ENCODE measurements at places on chromosomes 6 and 20.

DNA sequence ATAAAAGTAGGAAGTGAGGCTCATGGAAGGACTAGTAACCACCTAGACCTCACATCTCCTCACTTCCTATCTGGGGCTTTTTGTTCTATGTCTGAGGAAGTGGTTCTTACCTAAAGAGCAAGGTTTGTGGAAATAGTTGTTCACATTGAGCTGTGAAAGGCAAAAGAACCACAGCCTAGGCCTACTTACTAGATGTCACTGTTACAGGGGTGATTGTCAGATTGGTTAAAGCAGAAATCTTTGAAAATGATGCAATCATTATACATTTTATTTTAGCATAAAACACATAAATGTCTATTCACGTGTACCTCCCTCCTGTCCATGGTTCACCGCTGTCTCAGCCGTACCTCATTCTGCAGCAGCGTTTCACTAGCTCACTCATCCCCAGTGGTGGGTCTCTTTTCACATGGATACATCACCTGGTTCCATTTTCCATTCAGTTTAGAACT lies 268.8 kb downstream of the TMEM242 start:
- DNase-seq: no peak

DNA sequence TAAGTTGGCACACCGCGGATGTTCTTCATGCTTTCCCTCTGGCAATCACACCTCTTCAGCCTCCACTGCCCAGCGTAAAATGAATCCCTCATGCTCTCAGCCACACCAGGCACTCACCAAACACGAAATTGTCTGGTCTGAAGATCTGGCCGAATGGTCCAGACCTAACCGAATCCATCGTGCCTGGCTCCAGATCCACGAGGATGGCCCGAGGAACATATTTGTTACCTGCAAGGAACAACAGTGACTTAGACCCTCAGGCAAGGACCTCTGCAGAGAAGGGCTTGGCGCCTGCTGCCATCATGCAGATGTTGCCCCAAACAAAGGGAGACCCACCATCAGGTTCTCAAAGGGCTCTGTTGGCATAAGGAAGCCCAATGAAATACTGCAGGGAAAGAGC lies 1.4 kb downstream of the TUBB2B start:
- DNase-seq: no peak

GRCh38 chr6:157268835-157269234 lies 54.5 kb downstream of the TMEM242 start:
- no peak for DNase-seq

DNA sequence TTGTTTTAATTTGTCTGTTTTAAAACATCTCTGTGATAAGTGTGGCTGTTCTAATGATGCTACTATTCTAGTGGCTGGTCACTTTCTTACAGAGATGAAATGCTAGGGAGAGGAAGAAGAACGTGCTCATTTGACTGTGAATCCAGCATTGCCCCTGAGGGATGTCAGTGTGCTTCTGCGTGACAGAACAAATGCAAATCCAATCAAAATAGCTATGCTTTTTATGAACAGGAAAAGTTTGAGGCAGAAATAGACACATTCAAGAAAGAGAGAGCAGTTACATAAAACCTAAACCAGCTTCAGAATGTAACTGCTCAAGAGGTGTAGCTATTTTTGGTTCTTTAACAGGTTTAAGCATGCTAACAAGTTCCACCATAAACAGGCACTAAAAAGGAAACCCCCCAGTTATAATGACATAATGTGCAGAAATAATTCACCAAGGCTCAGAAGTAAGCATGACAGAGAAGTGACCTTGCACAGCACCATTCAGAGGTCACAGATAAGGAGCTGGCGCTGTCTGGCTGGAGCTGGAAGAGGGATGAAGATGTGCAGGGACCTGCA lies 385.3 kb downstream of the EPM2A start:
- DNase-seq: no peak

GRCh38 chr6:137001977-137002302 lies 42.8 kb downstream of the IL20RA start:
- no peak for DNase-seq

- no peak for DNase-seq
Observed at GRCh38 chr20:19269737-19270340, 57.4 kb downstream of the SLC24A3 start.

DNA sequence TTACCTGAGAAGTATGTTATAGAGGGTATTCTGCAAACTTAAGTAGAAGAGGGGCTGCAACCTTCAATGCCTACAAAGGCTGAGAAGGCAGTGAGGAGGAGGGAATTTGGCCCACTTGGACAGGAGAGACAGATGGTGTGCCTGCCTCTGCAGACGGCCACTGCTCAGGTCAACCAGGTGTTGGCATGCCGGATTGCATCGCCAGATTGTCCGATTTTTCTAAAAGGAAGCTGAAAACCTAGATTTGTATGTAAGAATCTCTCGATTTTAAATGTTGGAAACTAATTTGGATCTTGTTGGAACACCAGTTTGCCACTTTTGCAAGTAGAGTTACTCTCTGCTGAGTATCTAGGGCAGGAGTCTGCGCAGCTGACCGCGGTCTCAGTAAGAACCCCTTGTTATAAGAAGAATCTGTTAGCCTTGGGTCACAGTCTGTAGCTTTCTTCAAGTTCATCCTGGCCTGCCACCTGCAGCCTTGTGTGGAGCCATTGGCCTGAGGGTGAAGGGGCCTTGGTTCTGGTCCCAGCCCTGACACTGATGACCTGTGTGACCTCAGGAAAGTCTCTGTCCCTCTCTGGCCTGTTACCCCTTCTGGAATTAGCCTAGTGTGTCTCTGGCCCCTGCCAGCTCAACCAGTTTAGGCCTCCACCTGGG lies 54.4 kb downstream of the TGM2 start:
- no peak for DNase-seq

- no peak for DNase-seq
Observed at GRCh38 chr20:31833130-31833930, 12.1 kb downstream of the FOXS1 start.

DNA sequence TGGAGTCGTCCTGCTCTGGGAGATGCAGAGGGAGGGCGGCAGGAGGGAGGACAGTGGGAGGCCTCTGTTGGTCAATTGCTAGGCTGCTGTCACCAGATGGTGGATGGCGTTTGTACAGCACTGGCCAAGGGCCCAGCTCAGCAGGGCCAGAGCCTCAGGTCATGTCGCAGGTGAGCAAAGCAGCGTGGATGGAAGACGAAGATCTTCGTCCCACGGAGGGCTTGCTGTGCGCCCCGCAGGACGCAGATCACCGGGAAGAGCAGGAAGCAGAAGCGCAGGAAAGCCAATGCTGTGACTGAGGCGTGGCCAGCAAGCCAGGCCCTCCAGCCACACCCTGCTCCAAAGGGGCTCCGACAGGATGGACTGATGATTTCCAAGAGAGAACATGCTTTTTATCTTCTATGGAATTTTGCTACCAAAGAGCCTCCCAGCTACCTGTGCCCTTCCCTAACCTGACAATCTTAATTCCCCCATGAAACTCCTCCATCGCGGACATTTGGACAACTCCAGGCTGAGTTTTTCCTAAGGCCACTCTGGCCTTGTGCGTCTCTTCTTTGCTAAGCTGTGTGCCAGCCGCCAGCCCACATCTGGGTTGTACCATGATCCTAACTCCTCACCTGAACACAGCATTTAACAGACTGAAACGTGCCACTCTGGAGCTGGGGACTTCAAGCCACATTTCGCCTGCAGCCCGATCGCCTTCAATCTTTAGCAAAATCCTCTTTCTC lies 3.5 kb upstream of the SLCO4A1 start:
- no peak for DNase-seq

DNA sequence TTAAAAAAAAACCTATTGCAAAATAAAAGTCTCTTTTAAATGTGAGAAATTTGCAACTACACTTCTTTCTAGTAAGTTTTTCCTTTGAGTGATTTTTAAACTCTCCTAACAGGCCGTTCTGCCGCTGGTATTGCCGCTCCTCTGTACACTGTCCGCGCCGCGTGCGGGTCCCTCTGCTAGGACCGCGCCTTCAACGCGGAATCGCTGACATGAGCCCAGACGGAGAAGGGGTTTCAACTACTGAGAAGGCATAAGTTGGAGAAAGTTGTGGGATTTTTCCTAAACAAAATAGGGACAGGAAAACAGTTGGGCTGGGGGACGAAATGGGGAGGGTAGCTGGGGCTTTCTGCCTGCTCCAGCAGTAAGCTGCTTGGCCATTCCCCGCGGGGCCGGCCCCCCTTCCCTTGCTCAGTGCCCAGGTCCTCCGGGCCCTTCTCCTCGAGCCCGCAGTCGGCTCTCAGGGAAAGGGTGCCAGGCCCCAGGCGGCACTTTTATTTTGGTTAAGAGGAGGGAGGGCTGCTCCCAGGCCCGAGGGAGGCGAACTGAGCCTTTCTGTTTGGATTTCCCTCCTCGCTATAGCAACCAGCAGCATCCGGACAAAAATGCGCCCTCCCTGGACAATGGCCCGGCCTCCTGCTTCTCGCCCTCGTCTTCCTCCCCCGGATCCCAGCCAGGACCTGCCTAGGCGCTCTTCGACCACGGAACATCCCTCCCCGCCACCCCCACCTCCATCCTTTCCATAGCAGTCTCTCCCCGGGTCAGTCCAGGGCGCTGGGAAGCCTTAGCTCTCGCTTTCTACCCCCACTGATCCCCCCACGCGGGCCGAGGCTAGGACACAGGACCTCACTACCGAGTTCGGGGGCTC lies 6.8 kb upstream of the POU3F2 start:
- DNase-seq: no peak

DNA sequence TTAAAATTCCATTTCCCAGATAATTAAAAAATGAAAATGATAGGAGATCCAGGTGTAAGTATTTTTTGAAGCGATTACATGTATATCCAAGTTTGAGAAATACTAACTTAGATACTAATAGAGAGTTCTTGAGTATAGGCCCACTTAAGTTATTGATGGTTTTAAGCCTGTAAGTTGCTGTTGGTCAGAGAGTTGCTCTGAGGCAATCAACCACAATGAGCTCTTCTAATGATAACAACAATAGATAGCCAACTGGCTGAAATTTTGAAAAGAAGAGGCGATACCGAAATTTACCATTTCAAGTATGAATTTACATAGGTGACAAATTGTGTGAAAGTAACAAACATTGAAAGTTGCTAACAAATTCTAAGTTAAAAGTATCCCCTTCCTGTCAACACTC lies 209.5 kb downstream of the MANEA start:
- no peak for DNase-seq

- DNase-seq: no peak
Observed at GRCh38 chr6:164095056-164095455, 680.5 kb downstream of the QKI start.

DNA sequence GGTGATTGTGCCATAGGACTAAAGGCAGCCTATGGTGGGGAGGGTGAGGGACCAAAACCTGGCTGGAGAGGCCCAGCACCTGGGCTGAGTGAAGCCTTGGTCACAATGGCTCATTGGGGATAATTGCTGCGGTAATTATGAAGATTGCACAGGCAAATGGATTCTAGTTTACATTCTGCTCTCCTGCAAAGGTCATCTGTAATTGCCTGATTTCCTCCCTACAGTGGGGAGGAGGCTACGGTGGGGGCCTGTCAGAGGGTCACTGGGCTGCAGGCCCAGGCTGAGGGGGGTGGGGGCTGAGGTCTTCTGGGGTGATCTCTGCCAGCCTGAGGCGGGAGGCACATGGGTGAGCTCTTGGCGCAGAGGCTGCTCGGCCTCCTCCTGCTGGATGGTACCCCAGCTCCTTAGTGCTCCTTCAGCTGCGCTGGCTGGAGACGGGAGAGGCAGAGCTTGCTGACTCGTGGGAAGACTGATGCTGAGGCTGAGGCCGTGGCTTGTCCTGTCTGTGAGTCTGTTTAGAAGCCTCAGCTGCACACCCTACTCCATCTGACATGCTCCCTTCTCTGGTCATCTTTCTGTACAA lies 30.3 kb downstream of the PACSIN1 start:
- no peak for DNase-seq

- DNase-seq: no peak
Observed at GRCh38 chr6:3057063-3057770, 11.1 kb upstream of the RIPK1 start.

- no peak for DNase-seq
Observed at GRCh38 chr6:129661536-129662405, 48.2 kb downstream of the ARHGAP18 start.

DNA sequence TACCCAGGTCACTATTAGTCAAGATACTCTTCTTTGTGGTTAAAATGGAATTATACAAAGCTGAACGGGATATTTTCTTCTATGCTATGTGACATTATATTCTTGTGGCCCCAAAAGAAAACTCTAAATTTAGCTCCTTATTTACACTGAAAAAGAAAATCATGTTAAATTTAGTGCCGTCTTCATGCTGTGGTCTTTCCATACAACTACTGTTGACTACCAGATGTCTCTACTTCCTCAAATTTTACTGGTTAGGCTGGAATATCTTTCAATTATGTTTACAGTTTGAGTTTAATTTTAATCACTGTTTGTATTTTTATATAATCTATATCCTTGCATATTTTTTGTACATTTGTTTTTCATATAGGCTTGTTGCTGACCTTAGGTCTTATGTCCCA lies 95.6 kb upstream of the FOXO3 start:
- DNase-seq: no peak

- no peak for DNase-seq
Observed at GRCh38 chr6:130138909-130139242, 83.9 kb downstream of the SAMD3 start.

DNA sequence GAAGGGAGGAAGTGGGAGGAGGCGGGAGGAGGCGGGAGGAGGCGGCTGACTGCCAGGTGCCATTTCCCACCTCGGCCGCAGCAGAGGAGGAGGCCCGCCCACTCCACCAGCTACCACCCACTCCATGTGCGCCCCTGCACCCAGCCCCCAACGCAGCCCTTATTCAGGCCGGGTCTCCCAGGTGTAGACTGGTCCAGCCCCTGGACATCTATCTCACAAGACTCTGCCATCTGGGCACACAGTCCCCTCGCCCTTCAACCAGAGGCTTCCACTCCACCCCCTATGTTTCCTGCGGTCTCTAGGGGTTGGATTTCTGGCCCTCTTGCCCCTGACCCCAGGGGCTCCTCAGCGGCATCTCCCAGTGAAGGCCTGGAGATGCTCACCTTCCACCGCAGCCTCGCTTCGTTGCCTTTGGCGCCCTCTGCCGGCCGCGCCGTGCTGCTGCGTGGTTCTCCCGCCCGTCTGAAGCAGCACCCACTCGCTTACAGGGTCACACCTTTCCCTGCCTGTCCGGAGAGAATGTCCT lies 32.6 kb upstream of the FAM83D start:
- peak; percentile 34 for DNase-seq

GRCh38 chr20:3797592-3798372 lies 1.7 kb downstream of the CDC25B start:
- no peak for DNase-seq

DNA sequence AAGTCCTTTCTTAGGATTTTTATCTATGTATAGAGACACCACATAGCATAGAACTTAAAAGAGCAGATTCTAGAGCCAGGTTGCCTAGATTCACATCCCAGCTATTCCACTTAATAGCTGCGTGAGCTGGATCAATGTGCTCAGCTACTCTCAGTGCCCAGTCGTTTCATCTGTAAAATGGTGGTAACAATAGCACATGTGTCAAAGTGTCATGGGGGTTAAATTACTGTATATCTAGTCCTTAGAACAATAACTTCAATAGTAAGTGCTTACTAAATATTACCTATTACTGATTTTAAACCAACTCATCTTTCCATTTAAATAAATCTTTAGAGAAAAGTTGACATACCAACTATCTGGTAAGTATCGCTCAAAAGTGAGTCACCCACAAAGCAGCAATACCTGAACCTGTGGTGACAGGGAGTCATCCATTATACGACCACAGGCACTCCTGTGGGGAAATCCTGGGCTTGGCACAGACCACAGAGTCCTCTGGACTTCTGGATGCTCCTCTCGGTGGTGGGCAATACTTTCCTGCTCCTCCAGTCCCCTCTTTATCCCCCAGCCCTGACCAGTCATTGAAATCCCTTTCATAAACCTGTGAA lies 154.8 kb downstream of the PDSS2 start:
- DNase-seq: no peak
